ENCODE measurements at places on chromosomes 7 and 10.
A peak's percentile ranks its signal among the peaks of the same experiment; 100 is the strongest.

DNA sequence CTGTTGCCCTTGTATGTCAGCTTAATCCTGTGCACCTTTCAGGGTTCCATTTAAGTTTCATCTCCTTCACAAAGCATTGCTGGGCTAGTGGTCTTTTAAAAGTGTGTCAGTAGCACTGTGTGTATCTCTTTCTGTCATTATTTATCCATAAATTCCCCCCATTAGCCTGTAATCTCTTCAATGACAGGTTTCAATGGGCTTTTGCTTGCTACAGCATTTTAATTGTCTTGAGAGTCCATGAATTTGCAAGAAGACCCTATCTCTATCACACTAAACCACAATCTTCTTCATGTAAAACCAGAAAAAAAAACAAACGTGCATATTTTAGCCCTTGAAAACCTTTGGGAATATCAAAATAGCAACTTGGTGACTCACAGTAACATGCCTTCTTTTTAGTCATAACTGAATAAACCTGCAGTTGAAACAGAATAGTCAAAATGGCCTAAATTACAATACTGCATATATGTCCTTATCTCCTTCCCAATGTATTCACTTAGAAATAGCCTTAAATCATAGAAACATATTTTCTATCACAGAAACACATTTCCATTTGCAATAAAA, 118.6 kb downstream of the PON1 start:
- no peak for DNase-seq

DNA sequence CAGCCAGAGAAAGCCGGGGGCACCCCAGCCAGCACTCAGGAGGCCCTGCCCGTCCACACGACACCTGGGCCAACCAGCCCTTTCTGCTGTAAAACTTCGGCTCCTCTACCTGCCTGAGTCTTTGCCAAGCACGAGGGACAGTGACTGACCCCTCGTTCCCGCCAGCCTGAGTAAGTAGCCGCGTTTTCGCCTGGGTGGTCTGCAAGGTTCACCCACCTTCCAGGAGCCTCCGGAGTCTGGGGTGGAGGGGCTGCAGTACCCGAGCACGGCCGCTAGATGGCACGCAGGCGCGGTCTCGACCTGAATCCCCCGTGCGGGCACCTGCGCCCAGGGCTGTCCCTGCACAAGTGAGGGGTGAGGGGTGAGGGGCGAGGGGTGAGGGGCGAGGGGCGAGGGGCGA, 192.7 kb downstream of the PTPRN2 start:
- DNase-seq, result no peak

DNA sequence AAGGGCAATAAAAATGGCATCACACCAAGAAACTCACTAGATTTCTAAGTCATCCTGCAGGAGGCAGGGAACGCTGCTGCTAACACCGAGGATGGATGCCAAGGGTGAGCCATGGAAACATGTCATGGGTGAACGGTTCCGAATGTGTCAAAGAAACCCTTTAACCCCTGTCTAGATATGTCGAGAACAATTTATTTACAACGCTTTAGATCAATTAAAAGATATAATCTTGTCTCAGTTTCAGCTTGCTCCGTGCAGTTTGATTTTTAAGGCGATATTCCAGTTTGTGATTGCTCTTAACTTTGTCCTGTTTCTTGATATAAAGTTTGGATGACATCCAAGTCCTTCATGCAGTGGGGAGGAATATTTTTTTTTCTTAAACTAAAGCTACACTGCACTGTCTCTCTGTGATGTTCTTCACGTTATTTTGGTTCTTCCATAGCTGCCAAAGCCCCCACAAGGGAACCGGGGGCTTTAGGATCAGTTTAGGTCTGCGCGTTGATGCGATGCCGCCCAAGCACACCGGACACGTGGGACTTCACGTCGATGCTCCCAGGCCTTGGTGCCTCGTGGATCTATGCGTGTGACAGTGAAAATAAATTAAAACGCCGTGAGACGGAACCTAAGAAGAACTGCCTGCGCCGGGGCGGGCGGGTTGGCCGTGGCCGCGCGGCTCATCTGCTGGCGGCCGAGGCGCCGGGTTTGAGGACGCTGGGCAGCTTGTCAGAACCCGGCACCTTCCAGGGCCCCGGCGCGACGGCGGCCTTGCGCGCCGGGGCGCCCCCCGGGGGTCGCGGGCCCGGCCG, 220.3 kb downstream of the PHTF2 start:
- DNase-seq, result no peak

GRCh38 chr10:84511709-84512285, 183.4 kb downstream of the CCSER2 start:
- DNase-seq, result no peak

DNA sequence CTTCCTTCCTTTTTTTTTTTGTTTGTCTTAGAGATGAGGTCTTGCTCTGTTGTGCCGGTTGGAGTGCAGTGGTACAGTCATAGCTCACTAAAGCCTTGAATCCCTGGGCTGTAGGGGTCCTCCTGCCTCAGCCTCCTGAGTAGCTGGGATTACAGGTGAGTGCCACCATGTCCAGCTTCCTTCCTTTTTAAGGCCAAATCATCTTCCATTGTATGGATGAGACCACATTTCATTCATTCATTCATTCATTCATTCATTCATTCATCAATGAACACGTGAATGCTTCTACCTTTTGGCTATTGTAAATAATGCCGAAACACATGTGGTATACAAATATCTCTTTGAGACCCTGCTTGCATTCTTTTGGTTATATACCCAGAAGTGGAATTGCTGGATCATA, 60.0 kb upstream of the BAIAP2L1 start:
- no peak for DNase-seq

- DNase-seq, result no peak
Measured at GRCh38 chr7:41139789-41140188, 563.1 kb downstream of the INHBA start.

- DNase-seq, result peak; percentile 17
Measured at GRCh38 chr10:21336476-21337170, 188.9 kb downstream of the SKIDA1 start.

DNA sequence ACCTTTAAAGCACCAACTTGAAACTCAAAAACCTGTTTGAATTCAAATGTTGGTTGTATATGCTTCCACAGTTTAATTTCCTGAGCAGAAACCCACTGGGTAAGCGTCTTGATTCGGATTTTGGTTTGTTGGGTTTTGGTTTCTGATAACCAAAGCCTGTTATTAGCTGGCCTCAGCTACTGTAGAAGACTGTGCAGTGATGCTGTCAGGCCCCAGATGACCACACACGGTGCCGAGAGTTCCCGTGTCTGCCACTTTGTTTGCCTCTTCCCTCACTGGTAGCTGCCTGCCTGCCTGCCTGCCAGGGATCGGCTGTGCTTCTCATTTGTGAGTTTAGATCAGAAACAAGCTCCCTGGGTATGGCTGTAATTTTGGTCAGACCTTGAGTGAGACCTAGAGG, 5.6 kb downstream of the MDH2 start:
- DNase-seq, result no peak

GRCh38 chr7:156554488-156554887, 86.1 kb upstream of the RNF32 start:
- peak; percentile 24 for DNase-seq

GRCh38 chr10:94002156-94002555, 8.4 kb downstream of the PLCE1 start:
- DNase-seq, result no peak

GRCh38 chr10:71159892-71160291, 52.5 kb upstream of the UNC5B start:
- DNase-seq, result no peak

DNA sequence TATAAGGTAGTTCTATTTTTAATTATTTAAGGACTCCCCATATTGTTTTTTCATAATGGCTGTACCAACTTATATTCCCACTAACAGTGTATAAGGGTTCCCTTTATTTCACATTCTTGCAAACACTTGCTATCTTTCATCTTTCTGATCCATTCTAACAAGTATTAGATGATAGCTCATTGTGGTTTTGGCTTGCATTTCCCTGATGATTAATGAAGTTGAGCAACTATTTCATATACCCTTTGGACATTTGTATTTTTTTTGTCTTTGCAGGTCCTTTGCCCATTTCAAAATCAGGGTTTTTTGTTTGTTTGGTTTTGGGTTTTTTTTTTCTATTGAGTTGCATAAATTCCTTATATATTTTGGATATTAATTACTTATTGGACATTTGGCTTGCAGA, 107.2 kb downstream of the EPC1 start:
- DNase-seq, result no peak

GRCh38 chr7:146875237-146875785, 758.7 kb downstream of the CNTNAP2 start:
- DNase-seq, result no peak

- DNase-seq, result no peak
Measured at GRCh38 chr10:132740588-132740987, 45.4 kb downstream of the NKX6-2 start.

GRCh38 chr10:784403-785088, 95.1 kb upstream of the DIP2C start:
- peak; percentile 67 for DNase-seq

DNA sequence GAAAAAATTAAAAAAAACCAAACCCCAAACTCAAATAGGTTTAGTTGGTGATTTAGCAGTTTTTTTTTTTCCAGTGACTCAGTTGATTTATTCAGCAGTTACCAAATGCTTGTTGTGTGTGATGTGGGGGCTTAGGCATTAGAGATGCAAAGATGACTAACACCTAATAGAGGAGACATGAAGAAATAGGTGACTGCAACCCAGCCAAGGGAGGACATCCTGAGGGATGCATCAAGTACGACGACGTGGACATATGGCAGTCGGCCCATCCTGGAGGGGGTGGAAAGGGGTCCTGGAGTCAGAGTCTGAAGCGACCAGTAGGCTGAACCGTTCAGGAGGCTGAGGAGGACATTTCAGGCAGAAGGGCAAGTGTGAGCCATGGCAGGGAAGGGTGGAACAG, 35.5 kb downstream of the LRMDA start:
- no peak for DNase-seq

- DNase-seq, result no peak
Measured at GRCh38 chr10:87623191-87623590, 36.5 kb upstream of the PAPSS2 start.

- DNase-seq, result no peak
Measured at GRCh38 chr10:176677-177076, 41.4 kb downstream of the ZMYND11 start.

GRCh38 chr7:100003711-100004661, 11.4 kb upstream of the ZKSCAN1 start:
- no peak for DNase-seq

- no peak for DNase-seq
Measured at GRCh38 chr7:69199661-69200060, 398.6 kb upstream of the AUTS2 start.

Data from NCI-H1436 (cell line).